ENCODE measurements at places on chromosomes 6 and 20. TPM values are rescaled to one million over a fixed set of nuclear protein-coding genes. Genes with fewer than 3 reads are reported as not detected.

GRCh38 chr6:118280210-118280609 is 267.9 kb upstream of the PLN start:
- DNase-seq: no peak

PBOV1 gene
- not detected for total RNA-seq

- no peak for DNase-seq
Measured at GRCh38 chr20:56362833-56363413, 4.1 kb downstream of the FAM210B start.

DNAH8 gene
- 0.05 TPM for total RNA-seq

- DNase-seq: no peak
Measured at GRCh38 chr20:51460569-51461265, 81.8 kb downstream of the NFATC2 start.

DNA sequence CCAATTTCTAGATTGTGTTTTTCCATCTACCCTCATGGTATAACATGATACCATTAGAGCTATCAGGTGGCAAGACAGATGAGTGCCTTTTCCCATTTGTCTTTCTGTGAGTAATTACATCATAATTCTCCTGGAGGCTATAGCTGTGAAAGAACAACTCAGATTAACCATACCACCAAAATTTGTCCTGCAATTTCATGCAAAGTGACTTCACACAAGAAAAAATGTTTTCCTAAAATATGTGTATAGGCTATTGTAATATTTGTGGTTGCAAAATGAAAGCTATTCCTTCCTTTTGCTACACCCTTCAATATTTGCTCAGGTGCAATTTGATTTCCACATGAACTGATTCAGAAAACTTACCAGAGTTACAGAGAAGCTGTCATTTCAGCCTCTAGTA is 547.7 kb upstream of the ID4 start:
- no peak for DNase-seq

DNA sequence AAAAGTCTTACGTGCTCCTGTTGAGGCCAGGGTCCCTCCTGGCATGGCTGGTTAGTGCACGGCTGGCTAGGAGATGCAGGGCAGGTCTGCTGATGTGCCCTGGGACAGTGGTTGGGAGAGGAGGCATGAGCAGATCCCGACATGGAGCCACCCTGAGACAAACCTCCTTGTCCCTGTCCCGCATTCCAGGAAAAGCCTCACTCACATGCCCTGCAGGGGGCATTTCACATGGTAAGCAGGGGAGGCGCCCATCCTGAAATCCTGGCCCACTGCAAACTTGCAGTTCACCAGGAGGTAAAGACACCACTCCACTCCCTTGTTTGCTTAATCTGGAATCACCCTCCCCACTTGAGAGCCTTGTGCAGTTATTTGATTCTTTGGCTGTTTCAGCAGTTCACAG is 116.7 kb upstream of the SLC24A3 start:
- no peak for DNase-seq

DEFB115 gene
- not detected for total RNA-seq

All from type B pancreatic cell (in vitro differentiated cells).